ENCODE measurements at places on chromosomes 7 and 10.

DNA sequence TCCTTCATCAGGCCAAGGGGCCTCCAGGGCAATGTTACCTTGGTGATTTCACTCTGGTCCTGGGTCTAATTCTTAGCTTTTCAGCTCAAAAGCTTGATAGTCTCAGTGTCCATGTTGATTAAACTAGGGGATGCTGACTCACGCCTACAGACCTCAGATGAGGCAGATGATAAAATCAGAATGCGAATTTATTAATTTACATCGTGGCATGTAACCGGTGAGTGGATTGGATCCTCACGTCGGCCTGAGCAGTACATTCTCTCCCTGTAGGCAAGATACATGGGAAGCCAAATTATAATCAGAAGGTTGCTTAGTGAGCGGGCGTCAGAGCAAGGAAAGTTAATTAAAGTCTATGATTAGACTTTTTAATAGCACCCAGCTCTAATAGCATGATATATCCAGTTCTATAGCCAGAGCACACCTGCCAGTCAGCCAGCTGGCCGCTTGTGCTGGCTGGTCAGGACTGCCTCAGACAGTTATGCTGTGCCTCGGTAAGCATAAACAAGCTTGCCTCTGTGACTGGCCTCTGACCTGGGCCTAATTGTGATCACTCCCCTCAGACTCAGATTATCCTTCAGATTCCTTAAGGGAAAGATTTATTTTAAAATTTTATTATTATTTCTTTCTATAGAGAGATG lies 20.2 kb upstream of the CPA5 start:
- DNase-seq, result no peak

DNA sequence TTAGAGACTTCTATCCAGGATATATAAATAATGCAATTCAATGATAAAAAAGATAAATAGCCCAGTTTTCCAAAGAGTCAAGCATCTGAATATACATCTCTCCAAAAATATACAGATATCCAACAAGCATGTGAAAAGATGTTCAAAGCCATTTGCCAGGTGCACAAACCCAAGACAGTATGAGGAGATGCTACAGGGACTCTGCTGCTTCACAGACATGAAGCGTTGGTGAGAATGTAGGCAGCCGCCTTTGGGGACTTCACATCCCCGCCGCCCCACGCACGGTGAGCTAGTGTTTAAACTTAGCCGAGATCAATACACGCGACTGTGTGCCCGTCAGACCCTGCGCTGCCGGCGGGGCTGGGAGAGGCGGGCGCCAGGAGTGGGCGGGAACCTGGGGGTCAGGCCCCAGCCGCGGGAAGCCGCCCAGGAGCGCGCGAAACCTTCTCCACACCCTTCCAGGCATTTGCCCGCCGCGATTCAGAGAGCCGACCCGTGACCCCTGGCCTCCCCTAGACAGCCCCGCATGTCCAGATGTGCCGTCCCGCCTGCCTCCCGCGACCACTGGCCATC lies 927 bp upstream of the ALOX5 start:
- DNase-seq, result peak; percentile 37

DNA sequence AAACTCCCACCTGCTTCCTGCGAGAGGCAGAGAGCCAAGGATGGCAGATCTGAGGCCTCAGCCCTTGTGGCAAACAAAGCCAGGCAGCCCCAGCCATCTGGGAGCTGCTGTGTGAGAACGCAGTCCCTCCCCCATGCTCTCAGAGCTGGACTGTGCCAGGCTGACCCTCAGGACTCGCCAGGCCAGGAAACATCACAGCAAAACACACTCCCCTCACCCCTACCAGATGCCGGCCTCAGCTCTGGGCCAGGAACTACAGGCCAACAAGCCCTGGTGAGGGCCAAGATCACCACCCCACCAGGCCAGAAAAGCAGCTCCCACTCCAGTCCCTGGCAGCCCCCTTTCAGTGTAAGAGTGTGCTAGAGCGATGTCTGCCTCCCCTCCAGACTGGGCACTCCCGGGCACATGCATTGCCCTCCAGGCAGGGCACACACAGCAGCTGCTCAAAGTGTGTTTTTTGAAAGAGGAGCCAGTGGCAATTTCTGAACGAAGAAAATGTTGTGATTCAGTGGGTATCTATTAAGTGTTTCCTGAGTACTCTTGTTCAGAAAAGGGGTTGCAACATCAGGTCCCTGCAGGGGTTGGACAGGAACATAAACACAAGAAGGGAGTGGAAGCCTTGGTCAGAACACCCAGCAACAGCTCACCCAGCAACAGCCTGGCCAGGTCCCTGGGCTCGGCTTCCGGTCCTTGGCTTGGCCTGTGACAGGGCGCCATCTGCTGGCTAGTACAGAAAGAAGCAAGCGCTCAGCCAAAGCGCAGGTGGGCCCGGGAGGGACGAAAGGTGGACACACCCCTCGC lies 18.3 kb downstream of the LRRC20 start:
- peak; percentile 82 for DNase-seq

DNA sequence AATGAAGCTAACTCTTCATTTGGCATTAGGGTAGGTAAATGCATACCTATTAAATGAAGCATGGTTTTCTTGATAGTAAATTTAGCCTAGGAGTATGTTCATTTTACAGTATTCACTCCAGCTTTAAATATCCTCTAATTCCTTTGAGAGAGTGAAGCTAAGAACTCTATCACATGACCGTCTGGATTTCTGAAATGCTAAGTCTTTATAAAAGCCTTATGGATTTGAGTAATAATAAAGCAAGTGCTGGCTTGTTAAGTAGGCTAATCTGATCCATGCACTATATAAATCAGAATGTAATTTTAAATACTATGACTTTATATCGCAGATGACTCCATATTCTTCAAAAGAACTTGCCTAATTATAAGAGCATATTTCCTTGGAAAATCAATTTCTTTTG lies 64.8 kb downstream of the REEP3 start:
- no peak for DNase-seq

DNA sequence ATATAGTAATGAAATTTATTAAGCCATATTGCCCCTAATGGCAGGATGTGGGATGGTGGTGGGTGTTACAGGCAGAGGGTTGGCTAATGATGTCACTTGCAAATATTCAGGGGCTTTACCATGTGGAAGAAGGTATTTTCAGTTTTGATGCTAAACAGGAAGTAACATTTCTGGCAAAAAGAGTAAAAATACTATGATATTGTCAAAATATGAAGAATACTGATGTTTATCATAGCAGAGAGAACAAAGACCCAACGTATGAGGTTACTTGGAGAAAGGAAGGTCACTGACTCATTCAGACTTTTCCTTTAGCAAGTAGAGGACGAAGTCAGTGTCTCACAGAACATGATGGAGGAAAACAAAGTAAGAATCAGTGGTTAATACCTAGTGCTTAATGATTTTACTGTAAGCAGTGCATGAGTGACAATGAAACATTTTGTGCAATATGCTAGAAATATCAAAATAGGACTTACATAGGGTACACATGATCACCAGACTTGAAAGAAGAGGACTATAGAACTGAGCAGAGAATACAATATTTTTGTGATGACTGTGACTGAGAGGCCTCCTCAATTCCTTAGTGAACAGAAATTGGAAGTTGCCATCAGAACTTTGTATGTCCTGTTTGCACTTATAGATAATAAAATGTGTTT lies 89.7 kb upstream of the STEAP4 start:
- DNase-seq, result peak; percentile 3

GRCh38 chr7:125195156-125195555 lies 265.5 kb upstream of the POT1 start:
- no peak for DNase-seq

DNA sequence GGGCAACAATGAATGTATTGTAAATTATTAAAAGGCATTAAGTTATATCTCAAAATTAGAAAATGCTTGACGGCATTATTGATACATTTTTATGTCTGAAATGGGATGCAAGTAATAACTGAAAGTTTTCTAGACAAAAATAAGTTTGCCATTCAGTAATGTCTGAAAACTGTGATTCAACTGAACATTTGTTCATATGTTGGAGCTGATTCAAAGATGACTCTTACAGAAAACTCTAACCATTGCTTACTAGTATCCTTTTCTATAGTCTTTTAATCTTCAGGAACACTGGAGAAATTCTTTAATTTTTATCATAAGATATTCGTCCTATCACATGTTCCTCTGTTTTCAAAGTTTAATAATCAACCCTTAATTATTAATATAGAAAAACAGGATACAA lies 71.1 kb upstream of the TFEC start:
- no peak for DNase-seq

DNA sequence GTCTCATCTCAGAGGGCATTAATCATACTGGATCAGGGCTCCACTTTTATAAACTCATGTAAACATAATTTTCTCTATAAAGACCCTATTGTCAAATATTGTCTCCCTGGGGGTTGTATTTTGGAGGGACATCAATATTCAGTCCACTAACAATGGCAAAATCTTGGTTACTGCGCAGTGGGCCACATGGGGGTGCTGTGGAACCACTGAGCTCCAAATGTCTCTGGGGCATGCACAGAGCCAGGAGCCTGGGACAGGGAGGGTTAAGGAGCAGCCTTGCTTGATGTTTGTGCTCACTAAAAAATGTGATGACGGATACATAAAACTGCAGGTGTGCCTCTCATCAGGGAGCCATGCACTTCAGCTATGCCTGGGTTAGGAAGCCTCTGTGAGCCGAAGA lies 62.1 kb upstream of the PRSS58 start:
- DNase-seq, result peak; percentile 39

DNA sequence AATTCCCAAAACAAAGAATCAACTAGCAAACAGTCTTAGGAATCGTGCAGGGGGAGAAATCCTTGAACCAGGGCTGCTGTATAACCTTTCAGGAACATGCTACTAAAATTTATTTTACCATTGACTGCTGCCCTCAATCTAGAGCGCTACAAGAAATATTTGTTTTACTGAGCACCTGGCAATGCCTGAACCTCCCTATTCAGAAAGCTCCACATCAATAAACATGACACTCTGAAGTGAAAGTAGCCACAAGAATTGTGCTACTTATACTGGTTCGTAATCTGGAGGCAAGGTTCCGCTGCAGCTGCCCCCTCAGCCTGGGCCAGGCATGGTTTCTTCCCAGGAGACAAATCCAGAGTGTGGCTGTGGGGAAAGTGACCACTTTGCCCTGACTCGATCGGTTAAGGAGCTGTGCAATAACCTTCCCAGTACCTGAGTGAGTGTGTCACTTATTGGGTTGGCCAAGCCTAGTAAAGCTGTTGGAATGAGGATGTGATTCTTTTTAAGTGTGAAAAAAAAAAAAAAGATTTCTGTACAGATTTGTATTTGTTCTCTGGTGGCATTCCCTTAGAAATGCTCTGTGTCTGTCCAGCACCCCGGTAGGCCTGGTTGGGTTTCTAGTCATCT lies 7.7 kb downstream of the VWA2 start:
- DNase-seq, result no peak

DNA sequence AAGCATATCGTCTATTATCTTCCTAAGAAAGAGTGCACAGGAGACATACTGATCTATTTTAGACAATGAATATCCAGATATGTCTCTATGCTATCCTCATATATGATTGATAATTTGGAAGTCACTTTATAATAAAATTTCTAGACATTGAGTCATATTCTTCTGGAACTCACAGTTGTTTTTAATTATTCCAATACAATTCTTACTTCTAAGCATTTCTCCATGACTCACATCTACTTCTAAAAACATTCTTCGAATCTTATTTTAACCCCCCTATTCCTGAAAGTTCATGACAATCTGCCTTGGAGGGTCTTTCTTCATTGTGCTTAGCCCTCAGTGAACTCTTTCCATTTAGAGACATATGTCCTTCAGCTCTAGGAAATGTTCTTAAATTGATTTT lies 368.1 kb downstream of the MDFIC start:
- DNase-seq, result no peak

- DNase-seq, result no peak
These were observed 101.8 kb downstream of the GNAT3 start for GRCh38 chr7:80410081-80410480.

GRCh38 chr10:80528901-80529300 lies 8.8 kb upstream of the SH2D4B start:
- DNase-seq, result no peak

- DNase-seq, result peak; percentile 53
These were observed 4.3 kb upstream of the GDI2 start for GRCh38 chr10:5817322-5818047.

- DNase-seq, result no peak
These were observed 11.9 kb downstream of the ZNF804B start for GRCh38 chr7:88771417-88771816.

DNA sequence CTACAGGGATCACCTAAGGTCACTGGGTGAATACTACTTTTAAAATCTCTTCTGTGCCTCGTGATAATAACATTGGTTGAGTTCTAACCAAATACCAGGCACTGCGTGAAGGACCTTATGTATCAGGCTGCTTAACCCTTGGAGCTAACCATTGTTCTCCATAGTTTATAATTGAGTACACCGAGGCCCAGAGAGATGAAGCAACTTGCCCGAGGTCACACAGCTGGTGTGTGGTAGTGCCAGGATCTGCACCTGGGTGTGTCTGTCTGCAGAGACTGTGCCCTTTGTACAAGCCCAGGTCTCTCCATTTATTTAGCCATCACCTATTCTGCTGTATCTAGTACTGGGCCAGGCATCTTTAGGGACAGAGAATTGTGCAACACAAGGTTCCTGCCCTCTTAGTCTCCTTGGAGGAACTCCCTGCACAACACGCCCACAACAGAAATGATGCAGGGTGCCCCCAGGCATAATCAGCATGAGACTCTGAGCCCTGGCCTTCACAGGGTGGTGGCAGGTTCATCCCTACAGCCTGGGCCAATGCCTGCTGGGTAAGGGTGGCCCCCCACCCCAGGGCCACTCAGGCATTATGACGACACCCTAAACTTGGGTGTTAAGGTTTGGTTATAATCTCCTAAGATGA lies 31.5 kb downstream of the UNC5B start:
- no peak for DNase-seq

GRCh38 chr10:5806745-5807144 lies 6.5 kb downstream of the GDI2 start:
- no peak for DNase-seq

DNA sequence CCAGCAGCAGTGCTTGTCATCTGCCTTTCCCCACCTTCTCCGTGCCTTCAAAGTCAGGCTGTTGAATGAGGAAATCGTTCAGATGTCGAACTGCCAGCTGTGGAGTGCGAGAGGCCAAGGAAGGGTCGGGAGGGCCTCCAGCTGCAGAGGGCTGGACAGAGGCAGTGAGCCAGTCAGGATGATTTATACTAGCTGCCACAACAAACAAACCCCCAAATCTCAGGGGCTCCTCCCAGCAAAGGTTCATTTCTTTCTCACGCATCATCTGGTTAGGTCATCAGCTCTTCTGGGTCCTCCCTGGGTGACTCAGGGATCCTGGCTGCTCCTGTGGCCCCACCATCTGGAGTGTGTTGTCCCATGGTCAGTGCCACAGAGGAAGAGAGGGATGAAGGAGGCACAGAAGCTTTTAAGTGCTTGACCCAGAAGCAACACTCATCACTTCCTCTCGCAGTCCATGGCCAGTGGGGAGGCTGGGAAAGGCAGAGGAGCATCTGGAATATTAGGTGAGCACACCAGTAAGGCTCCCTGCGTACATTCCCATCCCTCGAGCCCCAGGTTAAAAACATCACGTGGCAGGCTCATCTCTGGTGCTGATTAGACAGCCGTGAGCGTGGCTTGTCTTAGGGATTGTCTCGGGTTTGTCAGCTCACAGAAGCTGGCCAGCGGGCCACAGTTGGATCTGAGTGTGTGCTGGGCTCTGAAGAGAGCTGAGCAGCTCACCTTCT lies 140.7 kb downstream of the RGS10 start:
- DNase-seq, result no peak

All from activated naive CD8-positive, alpha-beta T cell treated with anti-CD3 and anti-CD28 coated beads for 36 hours (primary cell).